SK-N-SH (cell line): ENCODE measurements at places on chromosomes 16 and 17. TPM values are rescaled to one million over a fixed set of nuclear protein-coding genes. Genes with fewer than 3 reads are reported as not detected.

- DNase-seq: no peak
- H3K27me3 ChIP-seq: peaks cover 7% of the 10 kb centered on the region; the same call in 1 of the 2 replicates
- no peak overlapping the region for H3K27ac ChIP-seq
- H3K4me1 ChIP-seq: no peaks in the 10 kb centered on the region
- no peaks in the 10 kb centered on the region for H3K36me3 ChIP-seq
Measured at GRCh38 chr17:9798724-9799123, 7.3 kb upstream of the DHRS7C start.

DNA sequence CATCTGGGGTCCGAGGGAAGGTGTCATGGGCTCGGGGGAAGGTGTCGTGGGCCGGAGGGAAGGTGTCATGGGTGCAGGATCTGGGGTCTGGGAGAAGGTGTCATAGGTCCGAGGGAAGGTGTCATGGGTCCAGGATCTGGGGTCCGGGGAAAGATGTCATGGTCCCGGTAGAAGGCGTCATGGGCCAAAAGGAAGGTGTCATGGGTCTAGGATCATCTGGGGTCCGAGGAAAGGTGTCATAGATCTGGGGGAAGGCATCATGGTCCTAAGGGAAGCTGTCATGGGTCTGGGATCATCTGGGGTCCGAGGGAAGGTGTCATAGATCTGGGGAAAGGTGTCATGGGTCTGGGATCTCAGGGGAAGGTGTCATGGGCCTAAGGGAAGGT, 942 bp downstream of the RAB40C start:
- DNase-seq: no peak
- peak overlapping the region; percentile 89 for H3K4me3 ChIP-seq
- no peak overlapping the region for H3K27ac ChIP-seq
- H3K4me1 ChIP-seq: peaks cover 17% of the 10 kb centered on the region; the same call in 1 of the 2 replicates
- H3K36me3 ChIP-seq: peaks cover 3% of the 10 kb centered on the region
- no peaks in the 10 kb centered on the region for H3K27me3 ChIP-seq

- H3K36me3 ChIP-seq: no peaks in the 10 kb centered on the region
- H3K27me3 ChIP-seq: no peaks in the 10 kb centered on the region
- no peak overlapping the region for H3K4me3 ChIP-seq
Measured at GRCh38 chr16:4347765-4348509, 3.2 kb downstream of the PAM16 start.

- H3K27me3 ChIP-seq: no peaks in the 10 kb centered on the region
- H3K36me3 ChIP-seq: peaks cover 7% of the 10 kb centered on the region
- H3K4me3 ChIP-seq: no peak overlapping the region
- no peak for DNase-seq
- H3K27ac ChIP-seq: no peak overlapping the region
- peaks cover 4% of the 10 kb centered on the region for H3K4me1 ChIP-seq
Measured at GRCh38 chr17:62716834-62717588, 89.5 kb downstream of the MRC2 start.

GRCh38 chr16:64704386-64704785, 417.5 kb downstream of the CDH11 start:
- H3K27ac ChIP-seq: no peak overlapping the region
- DNase-seq: no peak
- peaks cover 6% of the 10 kb centered on the region for H3K36me3 ChIP-seq
- no peaks in the 10 kb centered on the region for H3K4me1 ChIP-seq
- H3K27me3 ChIP-seq: no peaks in the 10 kb centered on the region

DNA sequence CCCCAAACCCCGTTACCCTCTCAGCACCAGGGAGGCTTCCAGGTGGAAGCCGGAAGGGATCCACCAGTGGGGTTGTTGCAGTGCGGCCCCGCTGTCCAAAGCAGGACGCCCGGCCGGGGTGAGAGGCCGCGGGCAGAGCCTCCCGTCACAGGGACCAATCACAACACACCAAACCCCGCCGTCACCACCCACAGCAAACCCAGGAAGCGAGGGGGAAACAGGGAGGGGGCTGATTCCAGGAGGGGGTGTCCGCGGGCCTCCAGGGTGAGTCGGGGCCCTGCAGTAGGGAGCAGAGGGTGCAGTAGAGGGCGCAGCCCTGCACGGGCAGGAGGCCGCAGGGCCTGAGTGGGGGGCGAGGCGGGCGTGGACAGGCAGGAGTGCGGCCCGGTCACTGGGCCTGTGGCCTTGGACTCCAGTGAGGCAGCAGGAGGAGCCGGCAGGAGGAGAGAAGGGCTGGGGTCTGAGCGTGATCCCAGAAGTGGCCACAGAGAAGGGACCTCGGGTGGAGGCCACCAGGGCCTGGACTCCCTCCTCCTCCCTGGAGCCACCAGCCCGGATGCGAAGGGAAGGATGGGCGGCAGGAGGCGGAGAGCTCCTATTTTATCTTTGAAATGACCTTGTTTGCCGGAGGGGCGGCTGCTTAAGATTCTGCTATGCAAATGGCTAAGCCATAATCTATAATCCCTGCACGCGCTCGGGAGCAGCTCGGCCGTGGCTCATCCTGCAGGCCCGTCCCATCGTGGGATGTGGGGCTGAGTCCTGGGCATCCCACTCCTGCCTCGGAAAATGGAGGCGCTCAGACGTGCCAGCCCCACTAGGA, 41.5 kb downstream of the ZFPM1 start:
- no peak for DNase-seq
- no peak overlapping the region for H3K27ac ChIP-seq
- no peaks in the 10 kb centered on the region; the same call in 1 of the 2 replicates for H3K4me1 ChIP-seq
- peaks cover 2% of the 10 kb centered on the region; the same call in 1 of the 2 replicates for H3K36me3 ChIP-seq
- no peak overlapping the region for H3K4me3 ChIP-seq

DNA sequence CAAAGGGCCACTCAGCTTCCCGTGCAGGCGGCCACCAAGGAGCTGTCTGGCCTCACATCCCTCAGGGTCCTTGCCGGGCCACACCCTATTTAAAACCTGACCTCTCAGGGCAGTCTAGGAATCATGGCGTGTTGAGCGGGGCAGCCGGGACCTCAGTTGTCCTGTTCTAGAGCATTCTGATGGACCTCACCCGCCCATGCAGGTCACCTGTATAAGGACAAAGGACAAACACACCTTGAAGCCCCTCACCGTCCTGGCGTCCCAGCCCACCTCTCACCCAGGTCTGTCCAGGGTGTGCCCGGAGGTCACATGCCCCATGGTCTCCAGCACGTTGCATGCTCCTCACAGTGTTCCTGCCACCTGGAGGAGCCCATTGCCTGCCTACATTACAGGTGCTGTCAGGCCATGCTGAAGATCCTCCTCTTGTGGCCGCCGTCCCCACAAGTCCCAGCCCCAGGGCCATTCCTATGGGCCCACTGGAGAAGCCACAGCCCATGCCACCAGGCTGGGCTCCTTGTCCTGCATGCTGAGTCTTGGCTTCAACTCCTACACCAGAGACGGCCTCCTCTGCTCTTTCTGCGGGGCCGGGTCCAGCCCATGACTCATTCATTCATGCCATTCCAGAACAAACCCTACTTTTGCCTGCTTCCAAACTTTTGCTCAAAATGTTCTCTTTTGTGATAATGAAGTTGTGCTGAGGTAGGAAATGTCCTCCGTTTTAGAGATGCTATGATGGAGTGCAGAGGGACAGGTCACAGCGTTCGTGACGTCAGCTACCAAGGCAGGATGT, 46.3 kb downstream of the PEMT start:
- no peak for DNase-seq
- no peak overlapping the region for H3K4me3 ChIP-seq
- H3K27ac ChIP-seq: no peak overlapping the region
- H3K36me3 ChIP-seq: no peaks in the 10 kb centered on the region

GRCh38 chr17:64277831-64278562, 14.9 kb upstream of the TEX2 start:
- DNase-seq: no peak
- H3K4me1 ChIP-seq: peaks cover 3% of the 10 kb centered on the region; the same call in 1 of the 2 replicates
- H3K36me3 ChIP-seq: no peaks in the 10 kb centered on the region
- no peaks in the 10 kb centered on the region for H3K27me3 ChIP-seq

- no peak overlapping the region for H3K27ac ChIP-seq
- H3K4me3 ChIP-seq: no peak overlapping the region
- no peaks in the 10 kb centered on the region for H3K4me1 ChIP-seq
Measured at GRCh38 chr16:71338632-71339031, 19.9 kb upstream of the CALB2 start.

DNA sequence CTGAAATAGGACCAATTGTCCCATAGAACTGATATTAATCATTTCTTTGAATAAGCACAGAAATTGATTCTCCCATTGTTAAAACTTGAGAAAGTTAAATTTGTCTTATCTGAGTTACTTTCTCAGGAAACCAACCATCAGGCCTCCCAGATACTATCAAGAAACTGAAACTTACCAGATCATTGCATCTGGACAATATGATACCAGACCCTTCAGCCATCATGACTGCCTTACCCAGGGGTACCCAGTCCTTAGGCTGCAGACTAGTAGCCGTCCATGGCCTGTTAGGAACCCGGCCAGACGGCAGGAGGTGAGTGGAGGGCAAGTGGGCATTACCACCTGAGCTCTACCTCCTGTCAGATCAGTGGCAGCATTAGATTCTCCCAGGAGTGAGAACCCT, 7.8 kb downstream of the STXBP4 start:
- no peak overlapping the region for H3K4me3 ChIP-seq
- no peaks in the 10 kb centered on the region for H3K27me3 ChIP-seq
- DNase-seq: no peak
- peaks cover 8% of the 10 kb centered on the region for H3K4me1 ChIP-seq

- no peaks in the 10 kb centered on the region for H3K27me3 ChIP-seq
- no peak overlapping the region for H3K4me3 ChIP-seq
- no peak overlapping the region for H3K27ac ChIP-seq
- no peaks in the 10 kb centered on the region for H3K36me3 ChIP-seq
- DNase-seq: no peak
- no peaks in the 10 kb centered on the region for H3K4me1 ChIP-seq
Measured at GRCh38 chr17:51540151-51540550, 279.8 kb downstream of the UTP18 start.

DNA sequence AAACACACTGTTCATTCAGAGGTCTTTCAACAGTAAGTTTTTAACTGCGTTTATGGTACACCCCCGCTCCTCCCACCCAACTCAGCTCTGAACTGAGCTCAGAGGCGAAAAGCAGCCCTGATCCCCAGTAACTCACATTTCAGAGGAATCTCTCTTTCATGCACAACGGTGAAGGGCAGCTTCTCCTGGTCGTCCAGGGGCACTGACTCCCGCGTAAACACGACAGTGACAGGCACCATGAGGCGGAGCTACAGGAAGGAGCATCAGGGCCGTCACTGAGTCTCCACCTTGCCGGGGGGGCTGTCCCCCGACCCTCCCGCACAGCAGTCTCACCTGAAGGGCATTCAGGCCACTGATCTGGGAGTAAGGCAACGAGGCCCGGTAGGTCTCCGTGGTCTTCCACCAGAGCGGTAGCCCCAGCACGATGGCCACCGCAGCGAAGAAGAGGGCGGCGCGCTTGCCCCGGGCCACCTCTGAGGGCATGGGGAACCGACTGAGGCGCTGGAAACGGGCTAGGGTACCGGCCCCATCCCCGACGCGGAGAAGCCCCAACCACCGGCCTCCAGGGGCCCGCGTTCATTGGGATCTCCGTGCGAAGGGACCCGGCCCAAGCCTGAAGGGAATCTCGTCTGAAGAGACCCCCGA, 486 bp downstream of the PIGS start:
- H3K4me3 ChIP-seq: peak overlapping the region; percentile 82
- peaks cover 6% of the 10 kb centered on the region for H3K36me3 ChIP-seq
- peak overlapping the region; percentile 12; the same call in 1 of the 2 replicates for H3K27ac ChIP-seq
- peaks cover 4% of the 10 kb centered on the region; the same call in 1 of the 2 replicates for H3K4me1 ChIP-seq

DNA sequence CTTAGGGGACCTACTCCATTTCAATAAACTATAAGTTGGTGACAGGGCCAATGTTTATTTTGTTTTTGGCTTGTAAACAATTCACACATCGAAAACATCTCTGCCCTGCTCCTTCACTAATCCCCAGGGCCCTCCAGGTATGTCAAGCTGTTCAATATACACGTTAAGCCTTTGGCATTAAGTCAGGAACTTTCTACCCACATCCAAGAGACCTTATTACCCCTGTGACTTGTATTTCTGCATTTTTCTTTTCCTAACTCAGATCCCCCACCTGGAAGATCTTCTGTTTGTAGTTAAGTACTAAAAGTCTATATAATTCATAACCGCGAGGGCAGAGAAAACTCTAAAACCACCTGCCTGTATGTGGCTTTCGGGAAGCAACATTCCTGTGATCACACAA, 106.8 kb upstream of the AXIN2 start:
- H3K36me3 ChIP-seq: no peaks in the 10 kb centered on the region
- no peak overlapping the region for H3K27ac ChIP-seq
- DNase-seq: no peak
- no peaks in the 10 kb centered on the region for H3K4me1 ChIP-seq
- H3K27me3 ChIP-seq: no peaks in the 10 kb centered on the region

DNA sequence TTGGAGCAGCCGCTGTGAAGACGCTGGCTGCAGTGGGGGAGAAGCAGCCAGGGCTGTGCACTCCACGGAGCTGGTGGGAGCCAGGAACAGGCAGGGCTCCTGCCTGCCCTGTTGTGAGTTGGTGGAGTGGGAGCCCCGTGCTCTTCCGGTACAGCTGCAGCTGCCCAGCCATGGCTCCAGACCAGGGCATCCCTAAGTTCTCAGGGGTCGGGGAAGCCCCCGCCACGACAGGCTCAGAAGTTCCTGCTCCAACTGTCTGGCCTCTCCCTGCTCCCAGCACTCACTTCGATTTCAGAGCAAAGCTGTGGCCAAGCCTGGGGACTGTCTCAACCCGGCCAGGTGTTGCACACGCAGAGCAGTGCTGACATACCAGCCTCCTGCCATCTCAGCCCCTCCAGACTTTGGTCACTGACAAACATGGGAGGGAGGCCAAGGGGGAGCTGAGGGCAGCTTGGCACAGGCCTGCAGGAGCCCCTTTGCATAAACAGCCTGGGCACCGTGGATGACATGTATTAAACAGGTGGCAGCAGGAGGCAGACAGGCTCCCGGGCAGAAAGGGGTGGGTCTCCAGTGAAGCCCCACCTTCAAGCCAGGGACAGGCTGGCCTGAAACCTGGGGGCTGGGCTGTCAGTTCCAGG, 13.9 kb upstream of the KDM8 start:
- H3K27me3 ChIP-seq: no peaks in the 10 kb centered on the region
- no peak overlapping the region for H3K4me3 ChIP-seq
- H3K4me1 ChIP-seq: no peaks in the 10 kb centered on the region
- H3K36me3 ChIP-seq: no peaks in the 10 kb centered on the region

The CCL16 gene
- polyA plus RNA-seq: not detected in 2 replicates

The ZPBP2 gene
- polyA plus RNA-seq: not detected in 2 replicates

The TMC7 gene
- 0.66 and 0.93 TPM in 2 replicates for polyA plus RNA-seq

The PLEKHM1 gene
- polyA plus RNA-seq: 9.0 and 12.3 TPM in 2 replicates

The ERN2 gene
- polyA plus RNA-seq: 0.03 TPM in 1 of 2 replicates, not detected in the other
